Right lobe of liver (tissue), 6 donors: ENCODE measurements at places on chromosomes 3 and 15.

DNA sequence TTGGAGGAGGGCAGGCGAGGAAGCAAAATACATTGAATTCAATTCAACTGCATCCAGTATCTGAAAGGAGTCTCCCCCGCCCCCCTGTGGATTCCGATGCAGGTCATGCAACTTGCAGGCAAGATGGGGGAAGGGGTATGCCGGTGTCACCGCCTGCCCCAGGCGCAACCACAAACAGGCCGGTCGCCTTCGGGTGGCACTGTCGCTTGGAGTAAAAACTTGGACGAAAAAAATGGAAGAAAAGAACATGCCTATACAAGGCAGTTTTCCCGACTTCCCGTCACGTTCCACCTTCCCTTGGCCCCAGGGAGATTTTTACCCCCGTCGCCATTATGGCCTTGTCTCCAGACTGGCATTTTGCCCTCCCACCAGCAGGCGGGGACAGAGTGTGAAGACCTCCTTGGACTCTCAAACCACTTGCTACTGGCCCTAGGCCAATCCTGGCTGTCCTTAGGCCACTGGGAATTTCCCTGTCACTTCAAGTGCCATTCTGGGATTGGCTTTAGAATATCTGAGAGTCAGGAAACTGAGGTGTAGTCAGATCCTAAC lies 1.6 kb upstream of the NTRK3 start:
- no peak for DNase-seq

- DNase-seq, result peak; percentile 52
These were observed 332.1 kb downstream of the ARRDC4 start for GRCh38 chr15:98292442-98293240.

GRCh38 chr15:87357637-87358313 lies 898.8 kb downstream of the NTRK3 start:
- DNase-seq, result no peak

DNA sequence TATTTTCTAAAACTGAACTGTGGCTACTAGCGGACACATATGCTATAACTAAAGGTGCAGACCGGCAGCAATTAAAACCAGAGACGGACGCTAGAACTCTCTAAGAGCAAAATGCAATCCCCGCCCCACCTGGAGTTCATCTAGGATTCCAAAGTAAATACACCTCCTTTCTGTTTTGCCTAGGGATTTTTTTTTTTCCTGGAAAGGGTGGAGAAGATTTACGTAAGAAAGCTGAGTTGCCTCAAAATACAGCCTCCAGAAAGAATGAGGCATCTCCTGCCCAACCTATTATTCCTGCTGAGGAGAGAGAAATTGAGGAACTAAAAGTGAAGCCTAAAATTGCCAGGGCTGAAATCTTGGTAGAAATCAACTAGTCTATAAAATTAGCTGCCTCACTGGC lies 150.2 kb downstream of the TP63 start:
- DNase-seq, result no peak

- no peak for DNase-seq
These were observed 60.1 kb downstream of the SGO1 start for GRCh38 chr3:20125897-20126296.

DNA sequence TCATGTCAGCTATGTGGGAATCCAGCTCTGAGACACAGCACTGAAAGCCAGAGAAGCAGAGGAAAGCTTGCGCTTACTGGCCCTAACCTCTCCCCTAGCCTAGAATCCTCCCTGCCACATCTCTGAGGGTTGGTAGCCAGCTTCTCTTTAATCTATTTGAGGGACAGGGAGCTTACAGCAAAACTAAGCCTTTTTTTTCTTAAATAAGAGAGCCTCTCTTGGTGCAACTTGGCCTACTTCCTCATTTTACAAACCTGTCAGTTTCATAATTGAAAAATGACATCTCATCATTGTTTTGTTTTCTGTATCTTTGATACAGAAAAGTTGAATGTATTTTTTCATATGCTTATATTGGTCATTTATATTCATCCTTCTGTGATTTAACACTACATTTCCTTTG lies 193.9 kb downstream of the ZNF621 start:
- DNase-seq, result no peak

DNA sequence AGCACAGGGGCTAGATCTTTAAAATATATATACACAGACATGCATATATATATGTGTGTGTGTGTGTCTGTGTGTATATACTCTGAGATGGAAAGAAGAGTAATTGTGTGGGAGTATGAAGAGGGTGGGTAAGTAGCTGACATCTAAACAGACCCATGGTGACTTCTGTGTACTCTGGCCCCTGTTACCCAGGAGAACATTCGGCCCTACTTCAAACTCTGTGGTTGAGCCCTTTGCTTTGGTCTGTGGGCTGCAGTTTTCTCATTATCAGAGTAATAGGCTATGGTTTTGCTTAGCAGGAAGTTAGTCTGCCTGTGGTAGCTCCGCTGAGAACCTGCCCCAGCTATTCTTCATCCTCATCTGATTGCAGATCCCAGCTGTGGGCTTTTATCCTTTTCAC lies 141.4 kb downstream of the RBPMS2 start:
- no peak for DNase-seq

GRCh38 chr3:13711911-13712650 lies 163.2 kb downstream of the FBLN2 start:
- no peak for DNase-seq

DNA sequence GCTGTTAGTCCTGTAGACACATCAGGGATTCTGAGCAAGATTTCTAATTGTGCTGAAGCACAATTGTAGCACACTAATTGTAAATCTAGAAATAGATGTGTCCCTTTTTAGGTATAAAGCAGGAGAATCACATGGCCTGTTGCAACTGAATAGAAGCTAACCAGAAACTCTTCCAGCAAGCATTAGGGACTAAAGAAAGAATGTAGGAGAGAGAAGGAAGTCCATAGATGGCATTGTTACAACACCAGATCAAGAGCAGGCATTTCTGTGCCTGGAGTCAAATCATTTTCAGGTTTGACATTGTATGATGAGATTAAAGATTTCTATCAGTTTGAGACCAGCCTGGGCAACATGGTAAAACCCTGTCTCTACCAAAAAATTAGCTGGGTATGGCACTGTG lies 27.4 kb downstream of the CALML4 start:
- no peak for DNase-seq

- peak; percentile 32 for DNase-seq
These were observed 24.3 kb downstream of the CYP8B1 start for GRCh38 chr3:42851228-42851834.

DNA sequence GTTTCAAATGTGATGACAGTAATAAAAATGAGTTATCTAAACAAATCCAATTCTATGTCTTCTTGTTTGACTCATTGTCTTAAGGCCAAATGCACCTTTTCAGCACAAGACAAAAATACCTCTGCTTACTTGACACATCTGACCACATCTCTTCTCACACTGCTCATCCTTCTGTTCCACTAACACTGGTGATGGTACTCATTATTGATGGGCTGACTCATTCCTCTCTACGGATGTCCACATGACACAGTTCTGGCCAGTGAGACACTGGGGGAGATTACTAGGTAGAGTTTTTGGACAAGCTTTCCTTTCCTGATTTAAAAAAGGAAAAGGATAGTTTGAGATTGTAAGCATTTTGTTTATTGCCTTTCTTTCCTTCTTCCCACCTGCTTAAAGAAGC lies 410.6 kb upstream of the THRB start:
- no peak for DNase-seq

DNA sequence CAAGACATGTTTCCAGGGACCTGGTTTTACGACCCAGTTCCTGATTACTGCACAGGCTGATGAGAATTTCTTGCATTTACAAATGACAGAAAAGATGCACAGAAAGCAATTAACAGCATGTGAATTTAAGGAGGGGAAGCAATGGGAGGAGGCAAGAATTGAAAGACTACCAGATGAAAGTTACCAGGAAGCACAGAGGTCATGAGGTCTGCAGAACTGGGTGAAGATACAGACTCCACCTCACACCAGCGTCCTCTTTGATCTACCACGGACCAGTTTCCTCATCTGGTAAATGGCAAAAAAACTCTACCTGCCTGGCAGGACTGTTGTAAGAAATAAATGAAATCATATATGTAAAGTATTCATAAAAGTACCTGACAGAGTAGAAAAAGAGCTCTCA lies 266.0 kb downstream of the MAGI1 start:
- DNase-seq, result no peak

DNA sequence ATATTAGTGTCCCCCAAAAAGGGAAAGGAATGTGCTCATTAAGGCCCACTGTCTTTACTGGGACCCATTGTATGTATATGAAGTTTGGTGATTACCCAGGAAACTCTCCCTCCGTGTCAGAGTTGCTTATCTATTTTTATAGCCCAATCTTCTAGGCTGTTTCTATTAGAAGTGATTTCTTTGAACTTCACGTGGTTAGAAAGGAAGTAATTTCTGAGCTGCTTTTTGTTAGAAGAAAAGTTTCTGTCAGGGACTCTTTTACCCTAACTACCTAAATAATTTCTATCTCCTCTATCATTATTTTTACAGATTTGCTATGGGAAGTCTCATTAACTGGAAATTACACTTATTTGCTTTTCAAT lies 17.7 kb upstream of the SENP7 start:
- DNase-seq, result no peak

DNA sequence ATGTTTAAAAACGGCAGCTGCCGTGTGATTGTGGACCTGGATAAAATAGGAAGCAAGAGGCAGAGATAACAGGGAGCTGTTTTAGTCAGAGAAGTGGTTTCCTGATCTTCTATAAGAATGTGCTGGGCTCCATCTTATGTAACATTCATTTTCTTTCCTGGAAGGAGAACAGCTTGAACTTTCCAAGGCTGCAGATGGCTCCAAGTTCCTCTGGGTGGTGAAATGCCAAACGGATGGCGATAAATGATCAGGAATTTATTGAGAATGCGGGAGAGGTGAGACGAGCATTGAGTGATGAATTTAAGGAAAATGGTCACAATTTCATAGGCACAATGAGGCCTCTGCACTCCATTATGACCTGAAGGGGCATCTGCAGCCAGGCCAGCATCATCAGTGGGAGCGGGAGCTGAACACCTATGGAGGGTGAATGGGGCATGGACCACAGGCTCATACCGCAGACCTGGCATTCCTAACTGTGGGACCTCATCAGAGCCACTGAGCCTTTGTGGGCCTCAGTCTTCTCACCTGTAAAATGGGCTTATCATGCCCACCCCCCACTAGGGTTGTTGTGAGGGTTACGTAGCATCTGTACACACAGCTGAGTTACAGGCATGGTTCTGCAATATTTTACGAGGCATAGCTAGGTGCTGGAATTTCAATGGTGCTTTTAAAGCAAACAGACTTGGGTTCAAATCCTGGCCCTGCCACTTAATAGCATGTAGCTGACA lies 17.1 kb downstream of the MGLL start:
- no peak for DNase-seq

- DNase-seq, result no peak
These were observed 239.7 kb upstream of the BHLHE40 start for GRCh38 chr3:4739289-4740236.

DNA sequence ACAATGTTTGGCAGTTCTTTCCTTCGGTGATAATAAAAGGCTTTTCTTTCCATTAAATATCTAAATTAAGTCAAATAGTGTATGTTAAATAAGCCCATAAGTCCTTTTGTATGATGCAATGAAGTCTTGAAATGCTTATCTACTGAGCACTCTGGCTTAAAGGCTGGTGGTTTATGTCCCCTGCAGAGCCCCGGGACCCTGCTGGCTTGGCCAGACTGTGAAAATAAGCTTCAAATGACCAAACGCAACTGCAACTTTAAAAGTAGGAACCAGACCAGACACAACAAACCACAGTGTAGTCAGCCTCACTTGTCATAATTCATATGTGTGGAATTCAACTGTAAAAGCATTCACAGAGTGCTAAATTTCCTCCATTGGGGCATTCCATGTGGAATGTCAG lies 72.5 kb downstream of the FOXP1 start:
- no peak for DNase-seq

- no peak for DNase-seq
These were observed 109.4 kb downstream of the KLF13 start for GRCh38 chr15:31435912-31436628.

DNA sequence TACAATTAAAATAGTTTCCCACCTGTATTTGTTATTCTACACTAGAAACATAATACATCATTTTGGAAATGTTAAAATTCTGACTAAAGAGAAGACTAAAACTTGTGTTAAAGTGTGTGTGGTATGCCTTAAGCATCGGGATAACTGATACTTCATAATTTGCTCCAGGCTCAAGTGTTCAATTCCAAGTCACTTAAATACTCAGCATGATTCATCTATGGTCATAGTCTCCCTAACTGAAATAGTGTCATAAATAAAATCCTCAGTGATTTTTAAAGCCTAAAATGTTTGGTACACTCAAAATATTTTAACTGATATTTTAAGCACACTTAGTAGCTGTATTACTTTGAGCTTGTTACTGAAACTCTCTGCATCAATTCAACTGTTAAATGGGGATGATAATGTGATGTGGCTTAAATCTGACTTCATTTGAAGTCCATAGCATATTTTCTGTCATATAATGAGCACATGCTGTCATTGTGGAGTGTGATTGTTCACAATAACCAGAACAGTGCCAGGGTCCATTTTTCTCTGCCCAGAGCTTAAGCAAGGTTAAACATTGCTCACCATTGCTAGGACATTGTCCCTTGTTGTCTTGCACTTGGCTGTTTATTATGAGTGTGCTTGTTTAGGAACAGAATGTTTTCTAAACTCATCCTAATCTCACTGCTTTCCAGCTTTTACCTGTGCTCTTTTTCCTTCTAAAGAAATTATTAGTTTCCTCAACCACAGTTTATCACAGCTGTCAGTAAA lies 122.2 kb downstream of the KLHL25 start:
- no peak for DNase-seq

GRCh38 chr3:71400986-71401451 lies 182.5 kb downstream of the FOXP1 start:
- DNase-seq, result no peak

- DNase-seq, result no peak
These were observed 197.1 kb upstream of the TPM1 start for GRCh38 chr15:62845241-62846126.

GRCh38 chr15:43103907-43104306 lies 1.9 kb downstream of the UBR1 start:
- no peak for DNase-seq

- DNase-seq, result no peak
These were observed 52.3 kb downstream of the GABRB3 start for GRCh38 chr15:26720546-26720945.

DNA sequence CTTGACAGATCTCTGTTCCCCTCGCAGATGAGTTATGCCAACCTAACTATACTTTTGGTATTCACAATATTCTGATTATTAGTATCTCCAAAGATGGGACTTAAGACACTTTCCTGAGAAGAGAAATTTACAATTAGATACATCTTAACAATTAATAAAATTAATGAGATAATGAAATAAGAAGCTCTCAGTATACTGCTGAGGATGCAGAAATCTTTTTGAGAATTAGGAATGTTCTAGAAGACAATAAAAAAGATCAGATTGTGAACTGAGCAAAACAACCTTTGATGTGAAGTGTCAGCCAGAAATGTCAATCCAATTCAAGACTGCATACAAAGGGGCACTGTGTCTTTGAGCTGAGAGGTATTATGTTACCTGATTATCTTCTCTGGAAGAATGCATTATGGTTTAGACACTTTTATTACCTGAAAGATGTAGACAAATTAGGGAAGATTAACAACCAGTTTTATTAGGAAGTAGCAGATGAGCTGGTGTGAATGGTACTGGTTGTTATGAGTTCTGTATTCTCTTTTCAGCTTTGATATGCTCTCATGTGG lies 262.9 kb downstream of the TIGIT start:
- DNase-seq, result no peak

- DNase-seq, result no peak
These were observed 75.3 kb downstream of the SYNPR start for GRCh38 chr3:63353383-63353782.

- no peak for DNase-seq
These were observed 99.5 kb upstream of the KCNMB2 start for GRCh38 chr3:178436773-178437172.

GRCh38 chr3:45817831-45818522 lies 21.6 kb upstream of the SLC6A20 start:
- no peak for DNase-seq

- DNase-seq, result peak; percentile 64
These were observed 9.6 kb upstream of the ATP13A3 start for GRCh38 chr3:194496217-194496919.
